ENCODE measurements at places on chromosomes 3 and 15.

DNA sequence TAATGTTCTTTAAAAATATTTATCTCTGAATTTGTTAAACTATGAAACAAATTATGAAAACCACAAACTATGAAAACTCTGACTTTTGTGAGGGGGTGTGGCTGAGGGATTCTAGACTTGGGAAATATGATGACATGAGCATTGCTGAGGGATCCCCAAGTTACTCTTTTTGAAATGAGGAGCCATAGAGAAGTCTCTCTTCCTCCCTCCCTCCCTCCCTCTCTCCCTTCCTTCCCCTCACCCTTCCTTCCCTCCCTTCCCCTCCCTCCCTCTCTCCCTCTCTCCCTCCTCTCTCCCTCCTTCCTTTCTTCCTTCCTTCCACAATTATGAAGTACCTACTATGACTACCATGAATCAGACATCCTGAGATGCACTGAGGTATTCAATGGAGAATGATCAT is 673.1 kb downstream of the ROBO1 start:
- DNase-seq = no peak

DNA sequence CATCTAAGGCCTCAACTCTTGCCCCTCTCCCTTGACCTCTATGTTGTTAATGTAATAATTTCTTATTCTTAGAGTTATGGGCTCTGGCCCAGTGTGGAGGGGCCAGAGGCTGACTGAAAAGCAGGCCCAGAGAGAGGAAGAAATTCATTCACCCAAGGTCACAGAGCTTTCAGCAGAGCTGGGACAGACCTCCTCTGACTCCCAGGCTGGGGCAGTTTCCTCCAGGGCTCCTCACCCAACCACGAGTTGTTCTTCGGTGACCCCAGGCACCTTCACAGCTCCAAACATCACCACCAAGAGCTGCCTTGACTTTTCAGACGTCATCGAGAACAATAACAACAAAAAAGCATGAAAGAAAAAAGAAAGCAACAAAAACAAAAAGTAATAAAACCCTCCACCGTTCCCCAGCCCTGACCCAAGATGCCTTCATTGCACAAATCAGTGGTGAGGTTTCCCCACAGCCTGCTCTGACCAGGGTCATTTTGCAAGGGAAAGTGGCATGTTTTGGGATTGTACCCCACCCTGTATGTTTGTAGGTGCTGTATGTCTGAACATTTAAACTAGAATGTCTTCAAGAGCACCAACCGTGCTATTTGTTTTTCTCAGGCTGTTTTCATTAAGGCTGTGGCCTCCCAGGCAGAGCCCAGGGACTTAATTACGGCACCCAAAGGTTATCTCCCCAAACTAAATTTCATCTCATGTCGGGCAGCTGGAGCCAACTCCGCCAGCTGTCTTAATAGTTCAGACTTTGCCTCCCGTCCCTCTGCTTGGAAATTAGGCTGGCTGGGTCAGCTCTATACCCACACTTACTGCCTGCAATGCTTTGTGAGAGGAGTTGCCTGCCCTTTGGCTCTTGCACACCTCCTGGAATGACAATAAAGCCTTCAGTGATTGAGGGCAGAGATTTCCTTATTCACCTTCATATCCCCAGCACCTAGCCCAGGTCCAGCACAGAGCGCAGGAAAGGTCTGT is 173.8 kb downstream of the RPLP1 start:
- no peak for DNase-seq

DNA sequence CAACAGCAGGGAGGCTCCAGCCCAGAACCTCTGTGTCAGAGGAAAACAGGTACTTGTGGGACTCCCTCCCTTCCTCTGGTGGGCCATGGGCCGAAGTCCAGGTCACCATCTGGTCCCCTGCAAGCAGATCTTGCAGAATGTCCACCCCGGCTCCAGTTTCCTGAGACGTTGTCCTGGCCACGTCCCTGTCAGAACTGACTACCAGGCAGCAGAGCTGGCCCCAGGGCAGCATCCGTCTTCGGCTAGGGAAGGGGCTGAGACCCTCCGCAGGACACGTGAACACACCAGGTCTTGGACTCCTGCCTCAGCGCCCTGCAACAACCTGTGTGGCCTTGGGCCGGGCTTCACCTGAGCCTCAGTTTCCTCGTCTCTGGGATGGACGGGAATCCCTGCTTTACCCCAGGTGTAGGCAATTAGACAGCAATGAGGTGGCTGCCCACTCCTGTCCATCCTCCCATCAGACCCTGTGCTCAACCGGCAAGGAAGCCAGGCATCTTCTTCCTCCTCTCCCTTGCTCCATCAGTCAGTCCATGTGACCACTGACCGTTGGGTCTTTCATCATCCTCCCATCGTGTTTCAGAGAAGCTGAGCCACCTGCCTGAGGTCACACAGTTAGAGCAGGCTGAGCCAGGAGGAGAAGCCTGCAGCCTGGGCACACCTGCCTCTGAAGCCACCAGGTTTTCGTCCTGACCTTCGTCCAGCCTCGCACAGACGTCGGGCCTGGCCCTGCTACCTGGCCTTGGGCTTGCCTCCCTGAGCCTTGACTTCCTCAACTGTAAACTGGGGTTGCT is 8.9 kb upstream of the PRKCD start:
- DNase-seq = no peak

- DNase-seq = no peak
Observed at GRCh38 chr15:65996901-65997300, 127.6 kb downstream of the RAB11A start.

GRCh38 chr15:92811148-92811913 is 88.8 kb upstream of the CHD2 start:
- no peak for DNase-seq

- no peak for DNase-seq
Observed at GRCh38 chr15:61025308-61025707, 203.8 kb downstream of the RORA start.

DNA sequence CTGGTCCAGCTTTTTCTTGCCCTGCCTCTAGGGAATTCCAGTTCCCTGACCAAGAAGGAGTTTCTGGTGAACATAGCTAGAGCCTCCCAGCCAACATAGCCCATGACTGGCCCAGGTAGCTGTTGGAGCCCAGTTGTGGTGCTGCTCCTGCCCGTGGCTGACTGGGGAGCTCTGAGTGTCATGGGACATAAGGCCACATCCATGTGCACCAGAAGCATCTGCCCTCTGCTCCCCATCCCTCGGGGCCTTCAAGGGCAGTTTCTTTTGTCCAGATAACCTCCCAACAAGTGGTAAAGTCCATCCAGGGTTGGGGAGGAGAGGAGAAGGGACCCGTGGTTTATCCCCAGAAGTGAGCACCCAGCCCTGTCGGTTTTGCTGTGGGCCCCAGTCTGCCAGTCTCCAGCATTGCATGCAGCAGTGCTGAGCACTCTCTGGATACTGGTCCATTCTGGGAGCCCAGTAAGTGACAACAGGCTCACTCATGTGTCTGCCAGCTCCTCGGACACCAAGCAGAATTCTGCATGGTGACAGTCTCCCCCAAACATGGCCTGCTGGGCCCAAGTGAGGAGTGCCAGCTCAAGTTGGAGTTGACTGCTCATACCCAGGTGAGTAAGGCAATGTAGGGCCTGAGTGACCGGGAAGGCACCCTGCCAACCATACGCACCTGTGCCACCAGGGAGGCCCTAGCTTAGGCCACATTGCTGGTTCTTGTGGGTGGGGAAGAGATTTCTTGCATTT is 28.8 kb downstream of the ACAA1 start:
- no peak for DNase-seq

DNA sequence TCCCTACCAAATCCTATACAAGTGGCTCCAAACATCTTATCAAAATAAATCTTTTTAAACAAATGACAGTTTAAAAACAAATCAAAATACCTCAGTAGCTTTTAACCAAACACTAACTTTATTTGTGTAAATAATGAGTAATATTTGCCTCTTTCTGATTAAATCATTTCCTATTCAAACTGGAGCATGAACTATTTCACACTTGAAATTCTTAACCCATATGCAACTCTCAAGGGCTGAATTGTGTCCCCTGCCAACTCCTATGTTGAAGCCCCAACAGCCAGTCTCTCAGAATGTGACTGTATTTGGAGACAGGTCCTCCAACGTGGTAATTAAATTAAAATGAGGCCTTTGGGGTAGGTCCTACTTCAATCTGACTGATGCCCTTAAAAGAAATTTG is 55.9 kb upstream of the MCTP2 start:
- DNase-seq = no peak

DNA sequence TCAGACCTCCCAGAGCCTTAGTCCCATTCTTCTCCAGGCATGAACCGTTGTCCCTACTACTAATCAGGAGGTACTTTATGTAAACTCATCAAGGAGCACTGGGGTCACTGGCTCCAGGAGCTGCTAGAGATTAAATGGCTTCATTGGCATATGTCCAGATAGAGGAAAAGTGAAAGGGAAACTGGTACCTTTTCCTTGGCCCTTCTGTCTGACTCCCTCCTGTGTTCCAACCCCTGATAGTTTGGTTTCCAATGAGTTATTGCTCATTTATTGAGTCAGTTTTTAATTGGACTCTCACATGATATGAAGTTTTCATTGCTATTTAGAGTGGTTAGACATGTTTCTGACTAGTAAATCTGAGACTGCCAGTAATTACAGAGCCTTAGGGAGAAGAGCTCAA is 130.5 kb upstream of the BFSP2 start:
- DNase-seq = no peak

- DNase-seq = no peak
Observed at GRCh38 chr3:37704064-37704463, 157.6 kb upstream of the CTDSPL start.

- no peak for DNase-seq
Observed at GRCh38 chr3:100165926-100166550, 51.7 kb upstream of the FILIP1L start.

DNA sequence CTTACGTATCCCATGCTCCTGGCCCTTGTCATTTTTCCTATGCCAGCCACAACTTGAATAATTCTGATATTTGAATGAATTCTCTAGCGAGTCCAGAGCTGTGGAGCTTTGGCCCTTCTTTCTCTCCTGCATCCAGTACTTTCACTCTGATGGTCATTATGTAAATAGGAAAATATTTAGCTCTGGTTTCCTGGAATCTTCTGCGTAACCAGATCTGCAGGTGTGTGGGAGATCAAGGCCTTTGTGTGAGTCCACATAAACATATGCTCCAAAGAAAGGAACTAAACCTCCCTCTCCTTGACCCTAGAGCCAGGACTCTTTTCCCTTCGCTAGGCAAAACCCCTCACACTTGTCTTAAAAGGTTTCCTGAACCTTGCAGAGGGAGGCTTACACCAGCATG is 132.5 kb upstream of the THBS1 start:
- DNase-seq = no peak

GRCh38 chr3:42736081-42736480 is 33.5 kb upstream of the HHATL start:
- DNase-seq = no peak

- DNase-seq = no peak
Observed at GRCh38 chr3:60609446-60609845, 641.8 kb downstream of the FHIT start.

DNA sequence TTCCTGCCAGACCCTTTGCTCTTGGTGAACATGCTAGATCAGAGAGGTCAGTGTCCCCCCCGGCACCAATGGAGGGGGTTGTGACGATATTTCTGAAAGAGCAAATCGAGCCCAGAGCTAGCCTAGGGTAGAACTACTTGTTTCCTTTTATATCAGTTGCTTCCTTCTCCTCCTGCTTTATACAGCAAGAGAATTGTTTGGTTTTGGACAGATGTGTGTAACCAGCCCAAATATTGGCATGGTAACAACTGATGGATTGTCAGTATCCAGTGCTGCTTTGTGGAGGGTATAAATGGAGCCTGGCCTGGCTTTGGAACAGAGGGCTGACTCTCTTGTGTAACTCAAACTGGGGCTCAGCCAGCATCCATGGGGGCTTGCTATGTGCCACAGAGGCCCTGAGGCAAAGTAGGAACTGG is 27.2 kb downstream of the SNX1 start:
- peak; percentile 97 for DNase-seq

GRCh38 chr3:161430307-161430706 is 59.0 kb upstream of the SPTSSB start:
- DNase-seq = no peak

- no peak for DNase-seq
Observed at GRCh38 chr3:55690726-55691125, 203.6 kb upstream of the WNT5A start.

DNA sequence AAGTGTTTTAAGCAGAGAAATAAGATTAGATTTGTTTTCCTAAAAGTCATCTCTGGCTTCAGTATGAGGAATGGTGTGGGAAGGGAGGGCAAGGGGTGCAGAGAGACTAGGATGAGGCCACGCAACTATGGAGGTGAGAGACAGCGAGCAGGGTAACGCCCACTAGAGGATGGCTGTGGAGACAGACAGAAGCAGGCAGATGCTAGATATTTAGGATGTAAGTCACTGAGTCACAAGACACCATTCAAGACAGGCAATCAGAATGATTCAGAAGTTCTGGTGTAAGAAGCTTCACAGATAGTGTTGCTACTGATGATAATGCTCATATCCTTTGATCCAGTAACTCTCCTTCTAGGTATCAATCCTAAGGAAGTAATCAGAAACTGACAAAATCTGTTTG is 19.1 kb downstream of the HSPBAP1 start:
- no peak for DNase-seq

- DNase-seq = no peak
Observed at GRCh38 chr15:70427167-70428120, 329.7 kb upstream of the TLE3 start.

DNA sequence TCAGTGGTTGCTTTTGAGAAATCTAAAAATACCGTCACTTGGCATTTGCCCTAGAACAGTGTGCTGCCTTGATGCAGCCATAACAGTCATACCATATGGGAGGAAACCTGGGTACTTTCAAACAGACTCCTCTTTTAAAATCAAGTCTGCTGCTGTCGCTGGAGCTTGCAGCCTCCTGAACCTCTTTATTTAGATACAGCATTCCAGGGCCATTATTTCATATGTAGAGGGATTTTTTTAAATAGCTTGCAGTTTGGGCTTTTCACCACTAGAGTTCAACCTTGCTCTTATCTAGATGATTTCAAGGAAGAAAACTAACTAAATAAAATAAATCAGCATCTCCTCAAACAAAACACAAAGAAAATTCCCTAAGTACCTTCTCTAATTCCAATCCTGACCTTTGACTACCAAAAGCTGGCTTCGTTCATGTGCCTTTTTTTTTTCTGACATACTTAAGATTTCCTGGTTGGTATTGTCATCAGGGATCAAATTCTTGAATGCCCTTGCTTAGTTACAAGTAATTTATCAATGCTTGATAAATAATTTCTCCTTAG is 111.6 kb downstream of the KBTBD8 start:
- DNase-seq = peak; percentile 24

- DNase-seq = peak; percentile 60
Observed at GRCh38 chr3:193240850-193241706, at the start of gene PLAAT1. PLAAT1 (plus strand) TSS chr3:193241222; CDS start chr3:193255651, 14,429 bp downstream.

- no peak for DNase-seq
Observed at GRCh38 chr3:134487406-134487805, 1.5 kb downstream of the CEP63 start.

DNA sequence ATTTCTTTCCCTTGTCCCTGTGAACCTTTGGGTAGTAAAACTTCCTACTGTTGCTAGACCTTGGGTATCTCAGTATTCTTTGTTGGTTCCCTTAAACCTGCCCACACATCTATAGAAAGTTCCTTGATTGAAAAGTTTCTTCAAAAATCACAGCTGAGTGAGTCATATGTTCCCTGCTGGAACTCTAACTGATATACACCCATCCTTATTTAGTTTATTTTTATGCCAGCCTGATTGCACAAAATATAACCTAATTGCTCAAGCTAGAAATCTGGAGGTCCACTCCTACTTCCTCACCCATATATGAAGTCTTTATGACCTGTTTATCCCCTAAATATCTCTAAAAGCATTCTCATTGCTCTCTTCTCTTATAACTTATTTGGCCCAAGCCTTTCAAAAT is 13.7 kb upstream of the GJD2 start:
- DNase-seq = no peak

All from putamen (tissue), 1 donor.